ENCODE measurements at places on chromosomes 2 and 18. TPM values are rescaled to one million over a fixed set of nuclear protein-coding genes. Genes with fewer than 3 reads are reported as not detected.

- no peak for DNase-seq
Observed at GRCh38 chr2:118921646-118922045, 20.3 kb upstream of the MARCO start.

CD8B2 gene
- total RNA-seq = not detected

DNA sequence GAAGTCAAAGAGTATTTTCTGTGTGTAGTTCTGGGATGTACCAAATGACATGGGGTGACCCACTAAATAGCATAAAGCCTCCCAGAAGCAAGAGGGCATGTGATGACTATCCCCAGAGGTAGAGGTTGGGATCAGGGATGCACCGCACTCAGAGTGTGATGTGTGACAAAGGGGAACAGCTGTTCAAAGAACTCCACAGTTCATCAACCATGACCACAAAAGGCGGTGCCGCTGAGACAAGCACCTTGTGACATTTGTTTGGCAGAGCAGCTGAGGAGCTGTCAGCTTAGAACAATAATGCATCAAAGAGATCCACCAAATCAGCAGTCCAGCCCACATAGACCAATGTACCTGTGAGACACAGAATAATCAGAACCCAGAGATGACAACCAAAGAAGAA, 81.3 kb downstream of the VWC2L start:
- DNase-seq = no peak

TMEM17 gene
- total RNA-seq = 4.9 TPM

DNA sequence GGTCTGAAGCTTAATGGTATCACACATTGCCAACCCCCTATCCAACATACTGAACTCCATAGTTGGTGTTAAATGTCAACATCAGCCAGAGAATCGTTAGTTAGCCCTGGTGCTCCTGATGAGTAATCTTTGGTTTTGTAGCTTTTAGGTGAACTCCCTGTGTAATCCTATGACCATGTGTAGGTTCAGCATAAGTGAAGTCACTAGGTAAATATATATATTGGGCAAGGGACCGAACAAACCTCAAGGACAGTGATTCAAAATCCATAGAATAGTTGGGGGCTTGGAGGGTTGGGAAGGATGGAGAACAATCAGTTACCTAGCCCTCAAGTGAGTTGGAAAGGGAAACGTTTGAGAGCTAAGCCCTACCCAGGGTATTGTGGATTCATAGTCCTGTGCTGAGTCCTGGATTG, 16.0 kb upstream of the AP1S3 start:
- DNase-seq = no peak

MROH2A gene
- total RNA-seq = not detected

TMEM37 gene
- total RNA-seq = 7.1 TPM

GRCh38 chr18:41569867-41570266, 385.2 kb upstream of the PIK3C3 start:
- DNase-seq = no peak

DNA sequence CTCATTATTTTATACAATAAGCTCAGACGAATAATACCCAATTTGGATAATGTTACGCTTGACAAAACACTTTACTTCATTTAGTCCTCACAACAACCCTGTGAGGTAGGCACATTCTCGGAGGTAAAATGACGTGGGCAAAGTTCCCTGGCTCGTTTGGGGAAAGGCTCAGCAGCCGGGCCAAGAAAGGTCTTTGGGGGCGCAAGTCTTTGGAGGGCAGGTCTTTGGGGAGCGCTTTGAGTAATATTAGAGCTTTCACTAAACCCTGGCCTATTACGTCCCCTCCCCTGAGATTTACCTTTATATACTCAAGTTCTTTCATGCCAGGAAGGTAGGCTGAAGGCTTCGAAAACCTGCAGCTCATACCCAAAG, 427 bp downstream of the RBKS start:
- DNase-seq = no peak

GRCh38 chr2:168662651-168663208, 139.7 kb upstream of the NOSTRIN start:
- no peak for DNase-seq

- no peak for DNase-seq
Observed at GRCh38 chr2:188364033-188364630, 72.5 kb downstream of the GULP1 start.

GRCh38 chr18:67509741-67510391, 6.7 kb downstream of the DSEL start:
- DNase-seq = no peak

RNF103 gene
- 62.2 TPM for total RNA-seq

TCF7L1 gene
- total RNA-seq = 26.9 TPM

DNA sequence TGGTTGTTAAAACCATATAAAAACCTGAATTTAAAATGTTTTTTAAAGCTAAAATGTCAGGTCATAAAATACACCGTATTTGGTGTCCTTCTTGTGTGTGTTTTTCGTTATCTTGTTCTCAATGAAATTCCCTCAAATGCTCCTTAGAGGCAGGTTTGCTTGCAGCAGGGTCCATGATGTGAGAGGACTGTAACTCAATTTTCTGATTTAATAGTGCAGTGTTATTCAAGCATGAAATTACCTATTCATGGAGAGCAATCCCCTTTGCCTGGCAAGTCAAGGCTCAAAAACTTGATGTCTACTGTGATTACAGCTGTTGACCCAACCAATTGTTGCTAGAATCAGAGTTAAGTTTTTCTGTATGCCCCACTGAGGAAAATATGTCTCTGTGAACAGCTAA, 318.2 kb downstream of the GALNT13 start:
- no peak for DNase-seq

FAM228A gene
- total RNA-seq = 3.9 TPM

- DNase-seq = no peak
Observed at GRCh38 chr2:180660881-180661685, 319.3 kb upstream of the UBE2E3 start.

GRCh38 chr2:53584986-53585385, 182.6 kb upstream of the CHAC2 start:
- DNase-seq = no peak

DNA sequence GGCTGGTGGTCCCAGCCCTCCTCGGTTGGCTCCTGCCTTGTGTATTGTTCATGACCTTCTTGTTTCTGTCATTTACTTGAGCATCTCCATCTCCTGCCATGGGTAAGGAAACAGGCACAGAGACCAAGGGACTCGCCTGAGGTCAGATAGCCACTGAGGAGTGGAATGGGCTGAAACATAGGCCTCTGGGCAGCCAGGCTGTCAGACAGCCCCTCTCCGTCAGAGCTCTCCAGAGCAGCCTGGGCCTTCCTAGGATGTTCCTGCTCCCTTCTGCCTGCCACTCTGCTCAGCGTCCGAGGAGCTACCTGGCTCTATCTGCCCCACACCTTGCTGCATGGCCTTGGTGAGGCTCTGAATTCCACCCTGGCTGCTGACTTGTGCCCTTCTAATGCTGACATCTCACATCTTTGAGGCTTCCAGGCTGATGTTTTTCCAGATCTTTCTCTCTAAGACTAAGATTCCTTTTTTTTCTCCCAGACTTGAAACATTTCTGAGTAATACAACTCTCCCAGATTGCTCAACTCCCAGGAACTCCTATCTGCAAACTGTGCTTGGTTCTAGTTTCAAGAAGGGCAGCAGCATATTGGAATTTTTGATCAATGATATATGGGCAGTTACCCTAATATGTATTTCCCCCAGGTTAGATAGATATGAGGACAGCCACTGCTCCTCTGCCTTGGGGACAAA, 67.7 kb downstream of the MCFD2 start:
- no peak for DNase-seq

DNA sequence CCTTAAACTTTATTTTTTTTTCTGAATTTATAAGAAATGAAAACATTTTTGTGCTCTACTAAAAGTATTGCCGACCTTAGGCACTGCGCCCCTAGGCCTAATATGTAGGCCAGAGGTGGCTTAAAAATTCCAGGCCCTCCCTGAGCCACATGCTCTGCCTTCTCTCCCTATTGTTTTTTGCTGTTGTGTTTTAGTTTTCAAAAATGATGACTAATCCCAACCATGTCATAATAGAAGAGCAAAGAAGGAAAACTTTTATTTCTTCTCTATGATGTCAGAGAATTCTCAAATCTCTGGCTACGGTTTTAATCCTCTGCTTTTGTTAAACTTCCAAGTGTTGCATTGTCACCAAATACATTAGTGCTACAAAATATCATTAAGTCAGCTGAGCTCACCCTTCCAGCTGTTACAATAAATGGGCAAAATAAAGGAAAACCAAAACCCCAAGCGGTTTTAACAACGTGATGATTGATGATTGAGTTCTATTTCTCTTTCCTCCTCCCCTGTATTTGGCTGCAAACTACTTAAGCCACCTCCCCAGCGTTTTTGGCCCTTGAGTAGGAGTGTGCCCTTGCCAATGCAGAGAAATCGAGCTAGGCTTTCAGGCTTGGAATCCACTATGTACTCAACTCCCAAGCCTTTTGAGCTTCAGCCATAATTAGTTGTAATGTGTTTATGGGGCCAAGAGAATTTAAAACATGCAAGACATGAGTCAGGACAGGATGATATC, 163.5 kb upstream of the POU3F3 start:
- no peak for DNase-seq

DNA sequence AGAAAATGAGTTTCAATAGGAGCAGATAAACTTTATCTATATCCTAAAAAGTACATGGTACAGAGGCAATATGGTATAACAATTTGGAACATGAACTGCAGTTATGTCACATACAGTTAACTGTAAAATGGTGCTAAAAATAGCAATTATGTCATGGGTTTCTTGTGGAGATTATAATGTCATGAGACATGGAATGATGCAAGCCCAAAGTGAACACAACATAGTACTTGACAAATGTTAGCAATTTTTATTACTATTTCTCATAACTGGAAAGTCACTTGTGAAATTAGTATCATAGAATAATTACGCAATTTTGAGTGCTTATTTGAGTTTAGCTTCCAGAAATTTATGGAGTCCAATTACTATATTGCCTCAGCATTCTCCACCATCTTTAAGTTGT, 1263.4 kb downstream of the DSC3 start:
- no peak for DNase-seq

DNA sequence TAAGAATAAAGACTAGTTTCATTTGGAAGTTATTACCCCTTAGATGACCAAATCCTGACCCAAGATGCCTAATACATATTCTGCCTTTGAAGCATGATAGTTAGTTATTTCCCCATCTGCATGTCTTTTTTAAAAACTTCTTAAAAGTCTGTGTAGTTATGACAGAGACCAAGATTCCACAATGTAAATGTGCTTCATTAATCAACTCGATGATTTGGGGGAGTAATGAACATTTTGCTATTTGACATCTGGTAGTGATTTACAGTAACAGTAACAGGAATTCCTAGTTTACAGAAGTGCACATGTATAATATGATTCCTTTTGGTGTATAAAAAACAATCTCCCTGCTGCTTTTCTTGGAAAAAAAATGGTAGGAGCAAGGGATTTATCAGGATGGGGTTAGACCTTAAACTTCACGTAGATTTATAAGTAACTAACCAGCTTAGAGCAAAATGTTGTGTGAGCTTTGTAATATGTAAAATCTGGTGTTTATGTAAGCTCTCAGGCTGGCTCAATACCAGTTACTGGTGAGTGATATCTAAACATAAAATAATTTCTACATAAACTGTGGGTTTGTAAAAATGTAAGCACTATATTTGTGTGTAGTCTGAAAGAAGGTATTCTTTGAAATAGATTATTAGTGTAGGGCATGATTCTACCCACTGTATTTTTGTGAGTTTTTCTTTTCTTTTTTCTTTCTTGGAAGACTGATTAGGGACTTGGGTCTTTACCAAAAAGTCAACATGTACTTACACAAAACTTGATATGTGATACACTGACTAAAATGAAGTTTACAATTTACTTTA, 641.6 kb downstream of the EPHA4 start:
- DNase-seq = no peak

SIX3 gene
- total RNA-seq = not detected

DNA sequence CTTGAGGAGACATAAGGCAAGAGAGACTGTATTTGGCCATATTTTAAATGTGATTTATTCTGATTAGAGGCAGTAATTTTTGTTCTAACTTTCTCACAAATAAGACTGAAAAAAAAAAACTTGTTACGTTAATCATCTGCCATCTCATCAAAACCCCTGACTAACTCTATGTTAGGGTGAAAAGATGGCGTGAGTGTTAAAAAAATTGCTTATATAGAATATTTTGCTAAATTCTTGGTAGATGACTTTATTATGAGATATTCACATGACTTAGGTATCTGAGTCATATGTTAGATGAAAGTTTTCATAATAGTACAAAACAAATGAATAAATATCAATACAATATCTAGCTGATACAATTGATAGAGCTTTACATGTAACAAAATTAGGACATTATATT, 1508.7 kb upstream of the TMEFF2 start:
- DNase-seq = no peak

DNA sequence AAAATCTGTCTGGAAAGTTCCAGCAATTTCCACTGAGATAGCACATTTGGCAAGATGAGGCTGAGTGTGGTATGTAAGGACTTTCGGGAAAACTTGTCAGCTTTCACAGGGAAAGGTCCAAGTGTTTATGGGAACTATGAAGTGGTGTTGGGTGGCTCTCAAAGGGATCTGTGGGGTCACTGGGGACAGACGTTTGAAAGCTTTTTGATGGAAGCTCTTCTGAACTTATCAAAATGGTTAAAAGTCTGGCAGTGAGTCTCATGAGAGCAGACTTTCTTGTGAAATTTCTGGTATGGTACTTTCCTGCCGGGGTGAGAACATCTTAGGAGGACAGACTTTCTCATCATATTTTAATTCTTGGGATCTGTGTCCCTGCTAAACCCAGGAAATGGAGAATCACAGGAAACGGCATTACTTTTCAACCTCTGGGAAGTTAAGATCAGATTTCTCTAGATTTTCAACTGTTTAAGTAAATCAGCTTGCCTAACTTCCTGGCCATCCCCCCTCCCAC, 546.3 kb upstream of the ZEB2 start:
- DNase-seq = no peak

HOXD9 gene
- total RNA-seq = 4.9 TPM

PSD4 gene
- total RNA-seq = 20.3 TPM

C2orf80 gene
- total RNA-seq = not detected

DNA sequence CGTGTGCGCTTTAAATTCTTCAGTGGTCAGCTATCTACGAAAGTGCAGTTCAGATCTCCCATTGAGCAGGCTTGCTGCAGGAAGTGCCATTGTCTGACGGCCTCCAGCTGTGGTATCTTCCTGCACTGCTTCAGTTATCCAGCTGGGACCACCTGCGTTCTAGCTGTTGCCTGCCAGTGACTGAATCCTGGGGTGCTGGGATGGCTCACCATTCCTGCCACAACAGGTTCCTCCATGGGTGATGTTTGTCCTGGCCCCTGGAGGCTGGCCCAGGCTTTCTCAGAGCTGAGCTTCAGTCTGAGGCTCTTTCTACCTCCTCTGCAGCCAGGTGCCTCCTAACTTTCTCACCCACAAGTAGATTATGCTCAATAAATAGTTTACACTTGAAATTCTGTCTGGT, 498.5 kb upstream of the HS6ST1 start:
- DNase-seq = no peak

DNA sequence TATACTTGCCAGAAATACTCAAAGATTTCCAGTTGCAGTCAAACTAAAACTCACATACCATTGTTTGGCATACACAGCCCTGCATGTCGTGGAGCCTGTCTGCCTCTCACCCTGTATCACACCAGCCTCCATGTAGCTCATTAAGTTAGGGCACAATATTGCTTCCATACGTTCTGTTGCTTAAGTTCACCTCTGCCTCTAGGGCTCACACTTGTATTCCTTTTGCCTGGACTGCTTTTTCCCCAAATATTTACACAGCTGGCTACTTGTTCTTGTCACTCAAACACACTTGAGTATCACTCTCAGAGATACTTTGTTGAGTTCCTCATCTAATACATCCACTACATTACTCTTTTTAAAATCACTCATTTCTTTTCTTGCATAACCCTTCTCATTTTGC, 83.1 kb downstream of the PTH2R start:
- no peak for DNase-seq
